ENCODE measurements at places on chromosomes 16 and 17.

DNA sequence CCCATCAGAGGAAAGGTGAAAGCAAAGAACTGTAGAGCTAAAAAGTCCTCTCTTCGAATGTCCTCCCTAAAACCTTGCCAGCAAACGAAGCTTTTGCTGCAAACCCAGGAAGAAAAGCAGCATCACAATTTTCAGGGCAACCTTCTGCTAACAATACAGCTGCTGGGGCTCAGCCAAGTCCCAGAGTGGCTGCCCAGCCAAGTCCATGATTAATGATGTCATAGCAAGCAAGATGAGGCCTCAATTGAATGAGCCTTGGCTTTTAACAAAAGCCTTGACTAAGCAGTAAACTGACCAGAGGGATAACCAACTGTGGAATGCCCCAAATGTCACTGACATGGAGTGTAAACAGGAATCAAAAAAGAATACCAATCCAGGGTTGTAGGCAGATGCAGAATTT, 342.7 kb downstream of the PMP22 start:
- H3K4me3 ChIP-seq = no peak overlapping the region
- H3K4me1 ChIP-seq = no peaks in the 10 kb centered on the region
- no peak for DNase-seq
- H3K36me3 ChIP-seq = no peaks in the 10 kb centered on the region

DNA sequence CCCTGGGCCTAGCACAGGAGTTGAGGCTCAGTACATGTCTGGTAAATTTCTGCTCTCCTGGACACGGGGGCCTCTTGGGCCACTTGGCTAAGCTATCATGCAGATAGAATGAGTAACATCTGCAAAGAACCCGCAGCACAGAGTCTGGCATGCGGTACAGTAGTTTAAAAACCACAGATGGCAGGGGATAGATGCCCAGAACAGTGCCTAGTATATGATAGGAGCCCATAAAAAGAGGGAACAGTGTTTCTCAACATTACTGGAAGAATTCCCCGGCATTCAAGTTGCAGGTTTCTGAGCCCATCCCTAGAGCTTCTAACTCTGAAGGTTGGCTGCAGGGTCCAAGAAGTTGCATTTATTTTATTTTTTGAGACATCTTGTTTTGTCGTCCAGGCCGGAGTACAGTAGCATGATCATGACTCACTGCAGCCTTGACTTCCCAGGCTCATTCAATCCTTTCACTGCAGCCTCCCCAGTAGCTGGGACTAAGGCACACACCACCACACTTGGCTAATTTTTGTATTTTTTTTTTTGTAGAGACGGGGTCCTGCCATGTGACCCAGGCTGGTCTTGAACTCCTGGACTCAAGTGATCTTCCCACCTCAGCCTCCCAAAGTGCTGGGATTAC, 5.8 kb downstream of the CDIPT start:
- DNase-seq = no peak
- H3K27ac ChIP-seq = no peak overlapping the region
- peaks cover 15% of the 10 kb centered on the region for H3K4me1 ChIP-seq
- peaks cover 34% of the 10 kb centered on the region for H3K36me3 ChIP-seq
- no peak overlapping the region for H3K4me3 ChIP-seq
- H3K27me3 ChIP-seq = no peaks in the 10 kb centered on the region

- H3K27me3 ChIP-seq = no peaks in the 10 kb centered on the region
- DNase-seq = no peak
- peaks cover 7% of the 10 kb centered on the region for H3K36me3 ChIP-seq
- no peak overlapping the region for H3K27ac ChIP-seq
- no peaks in the 10 kb centered on the region for H3K4me1 ChIP-seq
- no peak overlapping the region for H3K4me3 ChIP-seq
These were observed 50.1 kb downstream of the NF1 start for GRCh38 chr17:31144836-31145235.

DNA sequence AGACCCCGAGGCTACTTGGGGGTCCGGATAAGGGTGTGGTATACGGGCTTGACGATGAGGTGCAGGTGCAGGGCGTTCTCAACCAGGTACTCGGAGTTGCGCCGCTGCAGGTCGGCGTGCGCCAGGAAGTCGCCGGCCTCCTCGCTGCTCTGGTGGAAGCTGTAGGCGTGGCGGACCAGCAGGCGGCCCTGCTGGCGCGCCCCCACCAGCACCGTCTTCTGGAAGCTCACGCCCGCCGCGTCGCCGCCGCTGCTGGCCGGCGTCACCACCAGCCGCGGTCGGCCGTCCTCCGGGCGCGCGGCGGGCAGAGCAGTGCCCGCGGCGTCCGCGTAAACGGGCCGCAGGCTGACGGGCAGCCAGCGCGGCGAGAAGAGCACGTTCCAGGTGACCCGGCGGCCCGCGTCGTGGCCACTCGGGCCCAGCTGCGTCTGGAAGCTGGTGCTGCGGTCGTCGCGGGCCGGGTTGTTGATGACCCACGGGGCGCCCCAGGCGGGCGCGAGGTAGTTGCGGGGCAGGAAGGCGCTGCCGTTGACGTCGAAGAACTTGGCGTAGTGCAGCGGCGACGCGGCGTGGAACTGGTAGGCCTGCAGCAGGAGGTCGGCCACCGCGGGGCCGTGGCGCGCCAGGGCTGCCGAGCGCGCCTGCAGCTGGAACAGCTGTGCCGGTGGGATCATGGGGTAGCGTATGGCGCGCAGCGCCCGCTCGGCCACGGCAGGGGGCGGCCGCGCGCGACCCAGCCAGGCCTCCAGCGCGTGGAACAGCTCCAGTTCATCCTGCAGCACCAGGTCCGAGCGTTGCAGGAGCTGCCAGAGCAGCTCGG, 4.8 kb downstream of the BTBD17 start:
- H3K4me3 ChIP-seq = peak overlapping the region; percentile 19
- H3K27ac ChIP-seq = no peak overlapping the region
- peaks cover 99% of the 10 kb centered on the region for H3K27me3 ChIP-seq
- no peak for DNase-seq
- H3K36me3 ChIP-seq = no peaks in the 10 kb centered on the region

- no peak for DNase-seq
- H3K27ac ChIP-seq = no peak overlapping the region
- no peaks in the 10 kb centered on the region for H3K4me1 ChIP-seq
- H3K36me3 ChIP-seq = no peaks in the 10 kb centered on the region
- H3K4me3 ChIP-seq = no peak overlapping the region
These were observed 6.7 kb upstream of the RPL38 start for GRCh38 chr17:74196541-74197317.

GRCh38 chr16:23227529-23227928, 45.0 kb downstream of the SCNN1G start:
- no peak overlapping the region for H3K4me3 ChIP-seq
- no peak overlapping the region for H3K27ac ChIP-seq
- no peaks in the 10 kb centered on the region for H3K27me3 ChIP-seq

GRCh38 chr17:12301551-12301950, 280.9 kb downstream of the MAP2K4 start:
- H3K27me3 ChIP-seq = no peaks in the 10 kb centered on the region
- no peak for DNase-seq
- H3K4me1 ChIP-seq = no peaks in the 10 kb centered on the region
- H3K27ac ChIP-seq = no peak overlapping the region

DNA sequence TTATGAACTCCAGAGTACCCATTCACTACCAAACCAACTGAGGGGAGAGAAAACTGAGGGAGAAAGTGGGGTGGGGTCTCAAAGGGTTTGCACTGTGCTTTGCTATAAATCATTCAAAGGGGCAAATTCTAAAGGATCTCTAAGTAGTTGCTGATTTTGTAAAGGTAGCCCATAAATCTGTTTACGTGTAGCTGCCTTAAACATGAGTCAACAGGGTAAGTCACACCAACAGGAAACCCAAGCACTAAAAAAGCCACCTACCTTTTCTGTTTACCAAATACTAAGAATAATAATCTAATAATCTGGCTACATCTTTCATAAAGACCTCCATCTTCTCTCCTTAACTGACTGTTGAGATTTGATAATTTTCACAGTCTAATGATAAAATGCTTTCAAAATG, 8.4 kb upstream of the HSBP1 start:
- H3K27ac ChIP-seq = no peak overlapping the region
- no peaks in the 10 kb centered on the region for H3K36me3 ChIP-seq
- DNase-seq = no peak
- peaks cover 12% of the 10 kb centered on the region for H3K4me1 ChIP-seq

- no peaks in the 10 kb centered on the region for H3K27me3 ChIP-seq
- no peaks in the 10 kb centered on the region for H3K36me3 ChIP-seq
- no peak overlapping the region for H3K27ac ChIP-seq
These were observed 39.9 kb upstream of the MYH10 start for GRCh38 chr17:8670421-8670820.
